Kidney tubule cell (primary cell): ENCODE measurements at places on chromosomes 2 and 18.

DNA sequence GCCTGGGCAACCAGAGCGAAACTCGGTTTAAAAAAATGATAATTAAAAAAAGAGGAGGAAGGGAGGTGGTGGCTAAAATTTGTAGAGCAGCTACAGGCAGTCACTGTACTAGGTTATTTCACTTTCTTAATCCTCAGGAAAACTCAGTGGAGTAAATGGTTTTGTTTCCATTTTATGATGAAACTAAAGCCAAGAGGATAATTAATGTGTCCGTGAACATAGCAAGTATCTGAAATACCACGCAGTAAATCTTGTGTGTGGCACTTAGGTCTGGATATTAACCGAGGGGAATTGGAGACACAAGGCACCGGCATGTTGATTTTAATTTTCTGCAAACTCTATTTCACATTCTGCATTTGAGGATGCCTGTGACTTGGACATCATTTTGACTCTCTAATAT lies 14.5 kb downstream of the SH3BP4 start:
- no peak for DNase-seq

GRCh38 chr2:33453905-33454479 lies 22.5 kb upstream of the RASGRP3 start:
- no peak for DNase-seq

GRCh38 chr2:169038338-169038757 lies 7.2 kb upstream of the ABCB11 start:
- peak; percentile 90 for DNase-seq

- DNase-seq = no peak
Observed at GRCh38 chr2:43174368-43174916, 52.0 kb downstream of the ZFP36L2 start.

DNA sequence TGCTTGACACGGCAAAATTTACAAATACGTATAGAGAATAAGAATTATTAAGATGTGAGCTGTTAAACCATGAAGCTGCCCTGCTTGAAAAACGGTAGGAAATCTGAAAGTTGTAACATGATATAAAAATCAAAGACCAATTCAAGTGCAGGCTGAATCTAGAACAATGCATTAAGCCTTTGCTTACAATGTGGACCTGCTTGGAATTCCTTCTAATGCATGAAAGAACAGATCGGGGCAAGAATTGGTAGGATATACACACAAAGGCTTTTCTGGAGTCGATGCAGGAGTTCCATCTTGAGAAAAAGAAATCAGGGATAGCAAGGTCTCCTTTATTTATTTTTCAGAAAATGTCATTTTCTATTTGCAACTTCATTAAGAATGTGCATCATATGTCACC lies 136.8 kb downstream of the DLGAP1 start:
- no peak for DNase-seq

GRCh38 chr2:168767258-168767657 lies 35.2 kb upstream of the NOSTRIN start:
- no peak for DNase-seq

DNA sequence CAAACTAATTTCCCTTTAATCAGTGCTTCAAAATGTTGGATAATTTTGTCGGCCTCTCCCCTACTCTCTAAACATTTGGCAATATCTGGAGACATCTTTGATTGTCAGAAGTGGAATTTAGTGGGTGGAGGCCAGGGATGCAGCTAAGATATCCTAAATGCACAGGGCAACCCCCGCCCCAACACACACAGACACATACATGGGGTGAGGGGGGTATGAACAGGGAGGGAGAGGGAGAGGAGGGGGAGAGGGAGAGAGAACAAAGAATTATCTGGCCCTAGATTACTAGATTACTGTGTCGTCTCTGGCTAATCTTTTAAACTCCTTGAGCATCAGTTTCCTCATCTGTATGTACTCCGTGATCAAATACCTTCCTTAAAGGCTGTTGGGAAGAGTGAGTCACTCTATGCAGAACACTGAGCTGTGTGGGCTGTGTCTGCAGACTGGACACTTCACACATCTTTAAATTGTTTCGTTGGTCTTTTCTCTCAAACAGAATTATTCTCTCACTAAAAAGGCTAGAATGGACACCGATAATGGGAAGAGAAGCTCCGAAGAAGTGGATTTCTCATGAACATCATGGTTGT lies 2.9 kb downstream of the RNF149 start:
- peak; percentile 58 for DNase-seq

GRCh38 chr2:30293303-30293921 lies 62.1 kb downstream of the LBH start:
- peak; percentile 99 for DNase-seq

DNA sequence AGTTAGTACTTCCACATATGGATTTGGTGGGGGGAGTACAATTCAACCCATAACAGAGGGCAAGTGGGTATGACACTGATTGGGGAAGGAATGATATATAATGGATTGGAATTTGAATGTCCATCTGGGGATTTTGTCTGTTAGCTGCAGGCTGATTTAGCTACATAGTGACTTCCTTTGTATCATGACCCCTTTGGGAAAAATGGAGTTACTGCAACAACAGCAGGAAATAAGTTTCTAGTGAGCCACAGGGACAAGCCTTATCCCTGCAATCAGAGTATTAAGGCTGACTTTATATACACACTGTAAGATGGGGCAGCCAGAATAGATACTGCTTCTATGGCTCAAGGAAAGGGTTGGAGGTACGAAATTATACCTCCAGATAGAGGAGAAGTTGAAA lies 404.4 kb upstream of the MEIS1 start:
- DNase-seq = no peak

DNA sequence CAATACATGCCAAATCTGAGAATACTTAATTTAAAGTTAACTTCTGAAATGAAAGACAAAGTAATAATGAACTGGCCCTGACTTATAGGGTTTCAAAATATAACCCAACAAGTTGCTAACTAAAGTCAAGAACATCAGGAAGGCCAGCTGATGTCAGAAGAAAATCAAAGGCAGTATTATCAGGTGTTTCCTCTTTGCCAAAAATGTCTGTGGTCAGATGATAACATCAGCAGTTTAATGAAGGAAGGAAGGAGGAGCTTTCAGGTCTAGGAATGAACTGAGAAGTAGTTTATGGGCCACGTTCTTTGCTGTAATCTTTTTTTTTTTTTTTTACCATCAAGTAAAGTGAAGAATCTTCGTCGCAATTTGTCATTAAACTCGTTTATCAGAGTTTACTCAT lies 40.9 kb downstream of the CDH2 start:
- DNase-seq = peak; percentile 39

DNA sequence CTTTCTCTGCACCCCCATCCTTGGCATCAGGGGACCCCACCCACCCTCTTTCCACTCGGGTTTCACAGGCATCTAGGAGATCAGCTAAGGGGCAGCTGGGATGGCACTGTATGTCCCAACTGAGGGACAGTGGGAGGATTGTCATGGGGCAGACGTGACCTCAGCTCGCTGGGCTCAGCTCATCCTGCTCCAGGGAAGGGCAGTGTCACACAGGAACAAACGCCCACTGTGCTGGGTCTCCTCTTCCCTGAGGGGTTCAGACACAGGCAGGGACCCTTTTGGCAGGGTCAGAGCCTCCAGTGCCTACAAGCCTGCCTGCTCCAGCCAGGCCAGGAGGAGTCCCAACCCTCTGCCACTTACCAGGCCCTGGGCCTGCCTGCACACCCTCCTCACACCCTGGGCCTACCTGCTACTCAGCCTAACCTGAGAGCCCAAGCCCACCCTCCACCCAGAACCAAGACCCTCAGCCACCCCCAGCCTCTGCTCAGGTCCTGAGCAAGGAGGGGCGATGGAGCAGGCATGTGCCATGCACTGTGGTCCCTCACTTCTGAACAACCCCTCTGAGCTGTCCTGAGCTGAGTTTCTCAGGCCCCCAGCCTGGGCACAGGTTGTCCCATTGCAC lies 68.2 kb downstream of the HS1BP3 start:
- no peak for DNase-seq

- no peak for DNase-seq
Observed at GRCh38 chr2:191050640-191050987, 36.6 kb upstream of the STAT1 start.

DNA sequence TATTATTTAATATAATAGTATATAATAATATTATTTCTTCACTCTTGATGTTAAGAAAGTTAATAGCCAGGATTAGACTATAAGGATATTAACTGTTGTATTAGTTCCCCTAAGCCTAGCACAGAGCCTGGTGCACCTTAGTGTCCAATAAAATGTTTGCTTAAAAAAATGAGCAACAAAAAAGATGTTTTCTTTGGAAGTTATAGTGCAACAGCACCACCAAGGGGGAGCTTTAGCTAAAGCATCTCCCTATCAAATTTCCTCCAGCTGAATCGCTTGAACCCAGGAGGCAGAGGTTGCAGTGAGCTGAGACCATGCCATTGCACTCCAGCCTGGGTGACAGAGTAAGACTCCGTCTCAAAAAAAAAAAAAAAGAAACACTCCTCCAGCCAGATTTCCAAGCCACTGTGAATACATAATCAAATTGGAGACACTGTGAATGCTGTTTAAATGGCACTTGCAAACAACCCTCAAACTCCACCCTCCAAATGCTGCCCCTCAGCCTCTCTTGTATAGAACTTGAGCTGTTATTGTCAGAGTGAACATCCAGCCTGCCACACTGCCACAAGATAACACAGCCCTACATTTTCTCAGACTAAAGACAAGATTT lies 221.9 kb downstream of the DYM start:
- DNase-seq = peak; percentile 51

DNA sequence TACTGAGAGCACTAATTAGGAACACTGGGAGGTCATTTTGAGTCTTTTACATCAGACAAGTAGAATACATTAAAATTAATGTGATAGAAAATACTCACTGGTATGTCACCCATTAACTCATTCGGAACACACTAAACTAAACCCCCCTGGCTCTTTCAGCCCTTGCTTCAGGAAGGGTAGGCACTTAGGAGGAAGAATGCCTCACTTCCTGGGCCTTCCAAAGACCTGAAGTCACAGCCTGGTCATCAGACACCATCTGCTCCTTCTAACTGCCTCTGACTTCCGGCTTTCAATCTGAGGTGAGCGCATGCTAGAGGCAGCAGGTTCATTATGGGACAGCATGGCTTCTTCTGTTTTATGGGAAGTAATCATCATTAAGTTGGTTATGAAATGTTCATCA lies 451.4 kb downstream of the PID1 start:
- peak; percentile 79 for DNase-seq

GRCh38 chr2:25322312-25322711 lies 19.4 kb downstream of the DNMT3A start:
- DNase-seq = no peak

DNA sequence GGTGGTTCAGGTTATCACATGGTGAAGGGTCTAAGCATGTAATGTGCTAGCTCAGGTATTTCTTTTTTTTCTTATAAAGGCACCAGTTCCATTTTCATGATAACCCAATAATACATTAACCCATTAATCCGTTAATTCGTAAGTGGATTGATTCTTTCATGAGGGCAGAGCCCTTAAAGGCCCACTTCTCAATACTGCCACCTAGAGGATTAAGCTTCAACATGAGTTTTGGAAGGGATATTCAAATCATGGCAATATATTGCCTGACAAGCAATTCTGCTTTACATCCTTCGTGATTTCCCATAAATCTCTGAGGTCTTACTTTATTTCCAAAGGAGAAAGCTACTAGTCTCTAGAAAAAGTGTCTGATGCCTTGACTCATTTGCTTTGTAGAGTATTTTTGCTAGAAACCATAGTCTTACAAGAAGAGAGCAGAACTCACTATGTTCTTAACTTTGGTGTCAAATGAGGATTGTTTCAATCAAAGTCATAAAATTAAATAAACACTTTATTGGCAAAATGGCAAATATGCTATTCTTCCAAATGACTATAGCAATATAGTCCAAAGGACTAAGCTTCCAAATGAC lies 271.3 kb downstream of the KCNS3 start:
- DNase-seq = peak; percentile 56

- DNase-seq = peak; percentile 69
Observed at GRCh38 chr2:186543561-186544131, 46.2 kb upstream of the ITGAV start.
